Stimulated activated naive CD4-positive, alpha-beta T cell treated with Interleukin-2 at 50 U/mL for 16 hours (primary cell): ENCODE measurements at places on chromosomes 13 and 19.

DNA sequence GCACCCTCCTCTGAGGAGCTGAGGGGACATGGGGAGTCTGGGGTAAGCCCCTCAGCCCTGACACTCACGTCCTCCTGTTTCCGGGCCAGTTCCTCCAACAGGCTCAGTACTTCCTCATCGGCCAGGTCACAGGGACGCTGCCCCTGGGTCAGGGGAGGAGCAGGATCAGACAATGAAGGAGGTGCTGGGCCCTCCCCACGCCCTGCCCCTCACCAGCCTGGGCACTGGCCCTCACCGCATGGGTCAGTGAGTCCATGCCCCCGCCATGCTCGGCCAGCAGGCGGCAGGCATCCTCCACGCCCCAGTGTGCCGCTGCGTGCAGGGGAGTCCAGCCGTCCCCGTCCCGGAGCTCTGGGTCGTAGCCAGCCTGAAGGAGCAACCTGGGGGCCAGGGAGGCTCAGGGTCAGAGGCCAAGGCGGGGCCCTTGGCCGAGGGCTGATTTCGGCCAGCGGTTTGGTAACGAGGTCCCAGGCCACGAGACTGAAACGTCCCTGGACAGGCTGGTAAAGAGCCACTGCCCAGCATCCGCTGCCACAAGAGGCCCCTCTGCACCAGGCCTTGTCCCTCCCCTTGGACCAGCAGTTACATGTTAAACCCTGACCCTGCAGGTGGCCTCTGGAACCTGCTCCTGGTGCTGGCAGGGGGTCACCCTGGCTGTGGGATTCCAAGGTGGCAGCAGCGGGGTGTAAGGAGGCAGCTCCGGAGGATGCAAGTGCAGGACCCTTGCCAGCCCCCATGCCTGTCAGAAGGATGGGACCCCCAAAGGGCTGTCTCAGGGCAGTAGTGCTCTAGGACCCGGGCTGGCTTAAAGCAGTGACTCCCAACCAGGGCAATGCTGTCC is 18.5 kb downstream of the PPP1R12C start:
- no peak for DNase-seq

- DNase-seq, result no peak
These were observed 9.7 kb downstream of the BCKDHA start for GRCh38 chr19:41407271-41407670.

DNA sequence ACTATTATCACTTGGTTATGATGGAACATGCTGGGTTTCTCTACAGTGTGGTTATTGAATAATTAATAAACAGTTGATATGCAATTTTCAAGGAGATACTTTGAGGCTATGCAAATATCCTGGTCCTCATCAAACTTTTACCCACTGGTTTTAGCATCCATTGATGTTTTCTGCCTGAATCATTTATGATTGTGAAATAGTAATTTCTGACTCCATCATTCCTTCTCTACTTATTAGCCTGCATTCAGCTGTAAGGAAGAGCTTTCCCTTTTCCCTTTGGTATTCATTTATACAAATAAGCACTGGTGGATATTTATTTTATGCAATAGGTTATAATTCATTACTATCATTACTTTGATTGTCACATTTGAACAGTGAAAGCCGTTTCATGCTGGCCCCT is 13.9 kb upstream of the DNAJC15 start:
- no peak for DNase-seq

GRCh38 chr19:17127671-17128070 is 52.1 kb downstream of the MYO9B start:
- DNase-seq, result no peak

DNA sequence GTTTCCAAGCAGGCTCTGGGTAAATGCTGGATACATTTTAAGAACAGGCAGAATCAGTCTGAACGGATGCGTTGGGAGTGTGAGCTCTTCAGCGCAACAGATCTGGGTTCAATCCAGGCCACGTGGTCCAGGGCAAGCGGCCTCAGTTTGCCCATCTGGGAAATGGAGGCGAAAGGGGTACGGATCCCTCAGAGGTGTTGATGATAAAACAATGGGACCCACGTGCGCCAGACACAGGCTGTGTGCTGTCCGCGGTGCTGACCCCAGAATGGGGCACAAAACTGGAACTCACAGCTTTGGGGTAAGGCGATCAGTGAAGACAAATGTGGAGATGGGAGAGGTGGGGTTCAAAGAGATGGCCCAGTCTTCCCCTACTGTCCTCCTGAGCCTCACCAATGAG is 13.1 kb upstream of the PDE4C start:
- DNase-seq, result no peak

DNA sequence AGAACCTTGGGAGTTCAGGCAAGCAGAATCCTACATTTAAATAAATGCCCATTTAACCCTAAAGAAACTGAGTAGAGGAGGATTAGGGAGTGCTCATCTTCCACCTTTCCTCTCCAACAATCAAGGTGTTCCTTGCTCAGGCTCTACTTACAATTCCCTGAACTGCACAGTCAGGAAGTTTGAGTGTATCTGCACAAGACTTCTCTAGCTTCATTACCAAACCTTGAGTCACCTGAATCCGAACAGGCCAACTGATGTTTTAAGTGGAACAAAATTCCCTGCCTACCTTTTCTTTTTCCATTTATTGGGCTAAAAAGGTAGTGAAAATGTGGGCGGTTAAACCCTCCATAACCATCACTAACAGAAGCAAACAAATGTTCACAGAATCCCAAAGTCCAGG is 78.3 kb downstream of the FOXO1 start:
- no peak for DNase-seq

DNA sequence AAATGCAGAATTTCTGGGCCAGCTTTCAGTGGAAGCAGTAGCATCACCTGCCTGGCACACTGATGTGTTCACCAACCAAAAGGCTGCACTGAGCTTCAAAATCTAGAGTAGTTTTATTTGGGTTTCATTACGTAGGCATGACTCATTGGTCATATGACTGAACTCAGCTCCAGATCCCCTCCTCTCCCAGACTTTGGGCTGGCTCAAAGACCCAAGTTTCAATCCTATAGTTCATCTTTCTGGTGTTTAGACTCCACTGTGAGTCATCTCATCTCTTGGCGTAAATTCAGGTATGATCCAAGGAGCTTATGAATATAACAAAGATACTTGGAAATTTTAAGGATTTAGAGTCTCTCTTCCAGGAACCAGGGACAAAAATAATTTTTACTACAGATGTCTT is 17.7 kb downstream of the ZMYM5 start:
- no peak for DNase-seq

GRCh38 chr13:39599012-39599411 is 4.0 kb downstream of the LHFPL6 start:
- no peak for DNase-seq

DNA sequence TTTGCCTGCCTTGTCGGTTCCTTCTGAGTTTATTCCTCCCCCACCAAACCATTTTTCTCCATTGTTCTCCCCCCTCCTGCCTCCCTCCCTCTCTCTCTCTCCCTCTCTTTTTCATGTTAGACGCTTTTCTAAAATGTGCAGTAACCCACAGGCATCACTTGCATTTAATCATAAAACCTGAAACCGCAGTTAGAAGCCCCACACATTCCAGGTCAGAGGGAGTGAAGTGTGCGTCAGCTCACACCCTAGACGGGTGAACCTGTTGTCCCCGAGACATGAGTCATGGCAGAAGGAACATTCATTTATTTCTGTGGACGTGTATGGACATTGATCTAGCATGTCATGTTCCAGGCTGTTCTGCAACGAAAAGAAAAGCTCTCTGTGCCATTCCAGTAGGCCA is 19.9 kb downstream of the ONECUT3 start:
- DNase-seq, result no peak

- DNase-seq, result no peak
These were observed 1340.8 kb downstream of the PCDH9 start for GRCh38 chr13:65889368-65889767.

DNA sequence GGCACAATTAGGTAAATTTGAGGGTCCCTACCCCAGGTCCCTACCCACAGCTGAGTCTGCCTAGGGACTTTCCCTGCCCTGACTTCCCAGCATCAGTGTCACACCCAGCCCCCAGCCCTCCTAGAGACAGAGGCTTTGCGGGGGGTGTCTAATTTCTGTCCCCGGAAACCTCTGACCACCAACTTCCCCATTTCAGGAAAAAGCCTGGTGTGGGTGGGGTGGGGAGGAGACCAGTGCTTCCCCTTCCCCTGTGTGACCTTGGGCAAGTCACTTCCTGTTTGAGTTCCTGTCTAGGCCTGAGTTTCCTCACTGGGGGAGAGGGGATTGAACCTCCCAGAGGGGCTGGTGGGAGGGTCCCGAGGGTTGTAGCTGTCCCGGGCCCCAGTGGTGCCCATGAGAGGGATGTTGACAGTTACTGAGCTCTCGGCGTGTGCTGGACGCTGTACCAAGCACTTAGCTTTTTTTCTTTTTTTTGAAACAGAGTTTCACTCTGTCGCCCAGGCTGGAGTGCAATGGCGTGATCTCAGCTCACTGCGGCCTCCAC is 7.9 kb downstream of the VASP start:
- DNase-seq, result peak; percentile 12

- no peak for DNase-seq
These were observed 29.1 kb downstream of the FAM187B start for GRCh38 chr19:35199481-35199880.

DNA sequence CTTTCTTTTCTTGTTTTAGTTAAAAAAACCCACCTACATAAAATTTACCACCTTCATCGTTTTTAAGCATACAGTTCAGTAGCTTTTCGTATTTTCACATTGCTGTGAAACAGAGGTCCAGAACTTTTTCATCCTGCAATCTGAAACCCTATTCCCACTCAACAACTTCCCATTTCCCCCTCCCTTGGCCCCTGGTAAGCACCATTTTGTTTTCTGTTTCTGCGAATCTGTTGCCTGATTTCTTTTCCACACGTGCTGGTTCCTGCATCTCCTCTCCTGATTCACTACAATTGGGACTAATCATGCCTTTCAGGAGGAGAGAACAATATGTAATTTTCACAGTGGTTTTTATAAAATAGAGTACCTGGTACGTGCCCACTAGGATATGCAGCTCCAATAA is 149.2 kb upstream of the RNF113B start:
- DNase-seq, result no peak

- no peak for DNase-seq
These were observed 19.9 kb downstream of the OR7A5 start for GRCh38 chr19:14814982-14815652.

DNA sequence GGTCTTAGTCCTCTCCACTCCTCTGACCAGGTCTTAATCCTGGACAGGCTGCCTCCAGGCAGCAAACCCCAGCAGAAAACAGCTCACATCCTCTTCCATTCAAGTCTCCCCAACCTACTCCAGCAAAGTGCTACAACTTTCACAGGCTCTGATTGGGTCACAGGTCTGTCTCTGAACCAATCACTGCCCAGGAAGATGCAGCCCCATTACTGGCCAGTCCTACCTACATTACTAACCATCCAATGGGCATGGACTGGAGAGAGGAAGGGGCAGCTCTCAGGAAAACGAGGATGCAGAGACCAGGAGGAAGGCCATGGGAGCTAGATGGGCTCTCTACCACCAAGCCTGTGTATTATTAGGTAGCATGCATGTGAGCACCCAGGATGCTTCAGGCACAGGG is 12.2 kb downstream of the MED26 start:
- DNase-seq, result no peak

DNA sequence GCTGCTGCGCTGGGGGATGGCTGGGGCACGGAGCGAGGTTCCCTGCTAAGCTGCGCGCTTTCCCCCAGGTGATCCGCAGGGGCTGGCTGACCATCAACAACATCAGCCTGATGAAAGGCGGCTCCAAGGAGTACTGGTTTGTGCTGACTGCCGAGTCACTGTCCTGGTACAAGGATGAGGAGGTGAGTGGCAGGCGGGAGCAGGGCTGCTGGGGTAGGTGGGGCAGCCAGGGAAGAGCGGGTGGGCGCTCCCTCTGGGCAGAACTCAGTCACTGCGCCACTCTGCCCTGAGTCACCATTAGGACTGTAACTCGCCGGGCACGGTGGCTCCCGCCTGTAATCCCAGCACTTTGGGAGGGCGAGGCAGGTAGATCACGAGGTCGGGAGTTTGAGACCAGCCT is 23.8 kb downstream of the TMED1 start:
- DNase-seq, result no peak

- DNase-seq, result no peak
These were observed 82.2 kb downstream of the EDNRB start for GRCh38 chr13:77836423-77836822.

DNA sequence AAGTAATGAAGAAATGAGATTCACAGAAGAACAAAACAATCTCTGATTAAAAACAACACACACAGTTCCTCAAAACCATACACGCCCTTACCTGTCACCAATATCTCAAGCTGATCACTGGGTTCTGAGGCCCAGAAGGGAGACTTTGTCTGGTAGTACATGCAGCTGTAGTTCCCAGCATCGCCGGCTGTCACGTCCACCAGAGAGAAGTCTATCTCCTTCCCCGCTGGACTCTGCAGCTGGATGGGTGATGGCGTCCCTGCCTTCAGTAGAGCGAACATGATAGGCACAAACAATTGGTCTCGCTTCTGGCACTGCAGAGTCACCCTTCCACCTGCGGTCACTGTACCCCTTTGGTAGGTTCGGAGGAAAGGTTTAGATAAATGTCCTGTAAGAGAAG is 7.3 kb downstream of the TARM1 start:
- DNase-seq, result no peak

DNA sequence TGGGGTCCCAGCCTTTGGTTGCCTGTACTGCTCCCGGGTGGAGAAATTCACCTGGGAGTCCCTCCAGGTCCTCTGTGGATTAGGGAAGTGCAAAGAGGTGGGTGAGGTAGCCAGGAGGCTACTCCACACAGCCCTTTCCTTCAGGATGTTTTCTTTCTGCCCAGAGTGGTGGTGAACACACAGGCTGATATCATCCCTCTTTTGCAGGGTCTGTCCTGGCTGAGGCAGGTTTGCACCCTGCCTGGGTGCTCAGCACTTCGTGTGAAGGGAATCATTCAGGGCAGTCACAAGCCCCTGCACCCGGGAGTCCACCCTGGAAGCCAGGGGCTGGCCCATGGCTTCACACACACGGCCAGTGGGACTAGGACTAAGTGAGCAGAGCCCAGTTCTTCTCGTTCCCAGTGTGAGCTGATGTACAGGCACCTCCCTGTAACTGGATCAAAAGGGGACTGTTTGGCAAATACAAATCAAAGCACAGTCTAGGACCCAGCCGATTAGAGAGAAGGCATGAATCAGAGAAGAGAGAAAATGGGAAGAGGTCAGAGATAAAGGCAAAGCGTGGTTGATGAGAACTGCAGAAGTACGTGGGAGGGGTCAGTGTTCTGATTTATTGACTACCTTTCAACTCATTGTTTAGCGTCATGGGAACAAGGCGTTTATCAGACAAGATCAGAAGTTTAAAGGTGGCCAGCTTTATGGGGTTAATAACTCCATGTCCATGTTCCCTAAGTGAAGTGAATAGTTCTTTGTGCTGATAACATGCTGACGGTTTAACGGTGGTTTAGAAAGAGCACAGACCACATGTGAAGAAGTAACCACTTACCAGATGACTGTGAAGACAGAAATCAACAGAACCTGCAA is 30.4 kb upstream of the SPATA13 start:
- no peak for DNase-seq

DNA sequence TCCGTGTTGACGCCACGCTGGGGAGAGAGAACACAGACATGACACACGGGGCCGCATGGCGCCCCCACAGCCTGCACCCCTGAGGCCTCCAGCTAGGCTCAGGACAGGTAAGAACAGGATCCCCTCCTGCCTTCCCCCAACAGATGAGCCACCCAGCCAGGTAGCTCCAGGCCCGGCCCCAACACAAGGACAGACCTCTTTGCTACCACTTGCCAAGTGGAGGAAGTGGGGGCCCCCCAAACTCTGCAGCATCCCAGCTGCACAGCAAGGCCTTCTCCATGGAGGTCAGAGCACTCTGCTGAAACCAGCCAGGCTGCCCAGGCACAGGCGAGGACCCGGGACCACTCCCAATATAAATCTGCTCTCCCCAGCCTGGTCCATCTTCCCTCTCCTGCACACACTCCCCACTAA is 31.5 kb downstream of the PEPD start:
- no peak for DNase-seq

- no peak for DNase-seq
These were observed 29.3 kb downstream of the ZNF564 start for GRCh38 chr19:12521996-12522395.
